ENCODE measurements at places on chromosomes 11 and 22. TPM values are rescaled to one million over a fixed set of nuclear protein-coding genes. Genes with fewer than 3 reads are reported as not detected.

Gene MRPL23
- 66.4 TPM for total RNA-seq

Gene OR9Q2
- not detected for total RNA-seq

Gene OR56A1
- not detected for total RNA-seq

Gene CNGA4
- not detected for total RNA-seq

Gene CYTH4
- not detected for total RNA-seq

Gene AGBL2
- 21.9 TPM for total RNA-seq

Gene TMEM191C
- total RNA-seq, result 4.0 TPM

Gene RFPL2
- total RNA-seq, result not detected

Gene ARHGAP20
- total RNA-seq, result not detected

Gene NELL1
- not detected for total RNA-seq

Gene RFPL1
- not detected for total RNA-seq
